ENCODE measurements at places on chromosomes 3 and 15. TPM values are rescaled to one million over a fixed set of nuclear protein-coding genes. Genes with fewer than 3 reads are reported as not detected.

The AGBL1 gene
- total RNA-seq: not detected

The TF gene
- 3.9 TPM for total RNA-seq

The MORC1 gene
- total RNA-seq: not detected

The LYZL4 gene
- total RNA-seq: not detected

The WNT7A gene
- total RNA-seq: 0.07 TPM

All from A549 treated with GW870086 at 1 μM for 4 hours (cell line).